ENCODE measurements at places on chromosomes 7 and 10. TPM values are rescaled to one million over a fixed set of nuclear protein-coding genes. Genes with fewer than 3 reads are reported as not detected.

SNX13 gene
- total RNA-seq, result 50.6 TPM

CPXM2 gene
- total RNA-seq, result 200 TPM

DNA sequence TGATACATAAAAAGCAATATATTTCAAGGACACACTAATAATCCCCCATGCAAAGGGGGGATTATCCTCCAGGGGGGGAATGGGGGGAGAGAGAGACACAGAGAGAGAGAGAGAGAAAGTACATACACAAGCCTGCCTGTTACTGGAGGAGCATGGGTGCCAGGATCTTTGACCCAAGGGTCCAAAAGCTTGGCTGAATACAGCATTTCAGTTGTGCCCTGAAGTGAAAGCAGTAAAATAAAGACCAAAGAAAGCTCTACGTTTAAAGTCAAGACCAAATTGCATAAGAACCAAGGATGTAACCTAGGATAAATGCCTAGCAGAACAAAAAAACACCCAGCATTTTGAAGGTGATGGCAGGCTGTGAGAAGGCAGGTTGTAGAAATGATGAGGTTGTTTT lies 27.8 kb upstream of the ITGB8 start:
- no peak for DNase-seq

DNA sequence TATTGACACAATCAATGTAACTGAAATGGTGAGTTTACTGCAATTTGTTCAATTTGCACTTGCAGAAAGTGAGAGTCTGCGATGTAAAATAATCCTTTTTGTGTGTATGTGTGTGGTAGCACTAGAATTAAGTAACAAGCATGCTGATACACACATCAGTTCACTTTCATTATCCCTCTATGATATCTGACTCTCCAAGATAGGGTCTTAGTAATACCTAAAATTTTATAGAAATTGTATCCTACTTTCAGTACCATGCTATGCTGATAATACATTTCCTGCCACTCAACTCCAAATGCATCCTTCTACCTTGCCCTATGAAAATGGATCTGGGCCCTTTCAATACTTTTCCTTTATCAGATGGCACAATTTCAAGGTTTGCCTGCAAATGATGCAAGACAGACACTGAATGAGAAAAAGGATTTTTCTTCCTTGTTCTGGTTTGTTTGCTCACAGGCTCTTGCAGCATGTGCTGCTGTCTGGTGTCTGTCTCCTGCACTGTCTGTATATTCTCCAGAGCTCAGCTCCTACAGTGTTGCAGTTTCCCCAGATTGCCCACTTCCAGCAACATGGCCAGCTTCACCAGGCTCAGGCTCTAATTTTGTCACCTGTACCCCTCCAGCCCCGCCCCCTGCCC lies 297.9 kb upstream of the HGF start:
- no peak for DNase-seq

GRCh38 chr7:77867537-77867865 lies 68.9 kb downstream of the PHTF2 start:
- no peak for DNase-seq

DNA sequence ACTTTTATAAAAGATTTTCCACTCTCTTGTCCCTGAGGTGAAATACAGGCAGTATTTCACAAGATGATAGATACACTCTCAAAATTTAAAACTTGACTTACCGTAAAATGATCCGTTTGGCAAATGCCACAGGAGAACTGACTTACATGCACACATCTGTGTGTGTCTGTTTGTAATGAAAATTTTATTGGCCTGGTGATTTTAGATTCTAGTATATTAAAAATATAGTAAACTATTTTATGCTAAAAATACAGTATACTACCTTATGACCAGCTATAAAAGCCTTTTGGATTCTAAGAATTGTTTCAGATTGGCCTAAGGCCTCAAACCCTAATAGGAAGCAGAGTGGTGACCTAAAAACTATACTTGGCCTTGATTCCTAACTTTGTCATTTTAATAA lies 362.7 kb downstream of the IPMK start:
- DNase-seq, result no peak

DNA sequence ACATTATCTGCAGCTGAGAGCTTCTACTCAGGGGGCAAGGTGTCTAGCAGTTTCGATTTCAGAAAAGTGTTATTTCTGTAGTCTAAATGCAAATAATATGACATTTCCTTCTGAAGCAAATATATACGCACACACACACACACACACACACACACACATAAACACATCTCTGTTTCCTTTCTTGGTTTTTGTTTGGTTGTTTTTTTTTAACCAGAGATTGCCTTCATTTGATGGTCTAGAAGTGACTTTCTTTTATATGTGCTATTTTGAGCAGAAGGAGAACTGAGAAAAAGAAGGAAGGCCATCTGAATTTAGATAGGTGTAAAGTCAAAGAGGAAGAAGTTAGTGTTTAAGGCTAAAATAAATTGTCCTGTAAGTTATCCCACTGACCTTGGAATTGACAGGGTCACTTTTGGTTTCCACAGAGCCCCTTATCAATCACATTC lies 142.2 kb downstream of the TRIL start:
- DNase-seq, result no peak

- no peak for DNase-seq
Observed at GRCh38 chr7:88040694-88041093, 106.6 kb downstream of the ADAM22 start.
